ENCODE measurements at places on chromosomes 3 and 15. TPM values are rescaled to one million over a fixed set of nuclear protein-coding genes. Genes with fewer than 3 reads are reported as not detected.

DNA sequence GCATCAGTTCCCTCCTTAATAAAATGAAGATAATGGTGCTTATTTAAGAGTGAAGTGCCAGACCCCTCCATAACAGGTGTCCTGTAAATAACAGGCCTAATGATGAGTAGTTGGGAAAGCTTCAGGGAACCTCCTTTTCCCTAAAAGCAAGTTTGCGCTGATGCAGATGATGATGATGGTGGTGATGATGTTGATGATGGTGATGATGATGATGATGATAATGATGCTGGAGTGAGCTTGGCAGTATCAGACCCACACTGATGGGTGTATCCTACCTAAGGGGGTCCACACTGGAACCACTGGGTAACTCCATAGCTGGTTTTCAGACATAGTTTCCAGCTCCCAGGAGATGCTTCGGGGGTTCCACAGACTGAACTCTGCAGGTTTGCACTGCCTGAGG is 24.4 kb downstream of the MTMR14 start:
- no peak for DNase-seq

Gene NEK11
- total RNA-seq = 2.2 TPM

Gene DAZL
- total RNA-seq = not detected

- no peak for DNase-seq
These were observed 71.3 kb upstream of the HES1 start for GRCh38 chr3:194064380-194065332.

DNA sequence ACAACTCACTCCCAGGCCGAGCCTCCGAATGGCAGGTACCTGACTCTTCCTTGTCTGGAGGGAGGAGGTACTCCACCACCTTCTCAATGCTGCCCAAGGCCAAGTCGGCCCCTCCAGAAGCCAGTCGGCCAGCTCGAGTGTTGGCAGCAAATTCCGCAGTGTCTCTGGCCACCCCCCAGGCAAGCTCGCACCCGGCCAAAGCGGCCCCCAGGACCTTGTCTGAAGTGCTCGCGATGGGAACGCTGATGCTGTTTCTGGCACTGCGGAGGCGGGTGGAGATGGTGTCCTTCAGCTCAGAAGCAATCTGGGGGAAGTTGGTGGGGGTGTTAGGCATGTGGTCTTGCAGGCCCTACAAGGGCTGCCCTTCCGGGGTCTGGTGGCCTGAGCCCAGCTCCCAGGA is 9.2 kb downstream of the PLIN1 start:
- DNase-seq = no peak

- no peak for DNase-seq
These were observed 22.2 kb upstream of the JMJD7 start for GRCh38 chr15:41805711-41806110.

GRCh38 chr3:42369304-42369703 is 41.1 kb downstream of the LYZL4 start:
- DNase-seq = no peak

Gene HACL1
- total RNA-seq = 30.6 TPM

GRCh38 chr3:153897025-153897723 is 224.0 kb upstream of the ARHGEF26 start:
- DNase-seq = no peak

- DNase-seq = no peak
These were observed 93.9 kb downstream of the ECT2 start for GRCh38 chr3:172844428-172844827.

Gene NOX5
- total RNA-seq = under 0.01 TPM

DNA sequence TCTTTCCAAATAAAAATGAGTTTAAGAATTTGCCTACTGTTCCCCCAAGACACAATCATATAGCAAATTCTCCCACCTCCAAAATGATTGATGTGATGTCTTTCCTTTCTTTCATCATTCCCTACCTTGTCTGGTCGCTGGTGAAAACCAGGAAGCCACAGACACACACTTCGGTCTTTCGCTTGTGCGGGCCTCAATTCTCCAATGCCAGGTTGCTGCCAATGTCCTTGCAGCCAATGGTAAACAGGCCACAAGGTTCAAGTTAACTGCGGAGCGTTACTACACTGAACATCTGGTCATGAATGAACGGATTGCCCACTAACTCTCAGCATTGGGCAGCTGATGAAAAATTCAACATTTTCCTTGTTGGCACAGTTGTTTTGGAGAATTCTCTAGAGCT is 192.2 kb downstream of the FOXP1 start:
- no peak for DNase-seq

GRCh38 chr3:131898346-131898745 is 136.5 kb downstream of the CPNE4 start:
- DNase-seq = no peak

GRCh38 chr3:50028346-50028745 is 60.4 kb upstream of the RBM5 start:
- DNase-seq = no peak

DNA sequence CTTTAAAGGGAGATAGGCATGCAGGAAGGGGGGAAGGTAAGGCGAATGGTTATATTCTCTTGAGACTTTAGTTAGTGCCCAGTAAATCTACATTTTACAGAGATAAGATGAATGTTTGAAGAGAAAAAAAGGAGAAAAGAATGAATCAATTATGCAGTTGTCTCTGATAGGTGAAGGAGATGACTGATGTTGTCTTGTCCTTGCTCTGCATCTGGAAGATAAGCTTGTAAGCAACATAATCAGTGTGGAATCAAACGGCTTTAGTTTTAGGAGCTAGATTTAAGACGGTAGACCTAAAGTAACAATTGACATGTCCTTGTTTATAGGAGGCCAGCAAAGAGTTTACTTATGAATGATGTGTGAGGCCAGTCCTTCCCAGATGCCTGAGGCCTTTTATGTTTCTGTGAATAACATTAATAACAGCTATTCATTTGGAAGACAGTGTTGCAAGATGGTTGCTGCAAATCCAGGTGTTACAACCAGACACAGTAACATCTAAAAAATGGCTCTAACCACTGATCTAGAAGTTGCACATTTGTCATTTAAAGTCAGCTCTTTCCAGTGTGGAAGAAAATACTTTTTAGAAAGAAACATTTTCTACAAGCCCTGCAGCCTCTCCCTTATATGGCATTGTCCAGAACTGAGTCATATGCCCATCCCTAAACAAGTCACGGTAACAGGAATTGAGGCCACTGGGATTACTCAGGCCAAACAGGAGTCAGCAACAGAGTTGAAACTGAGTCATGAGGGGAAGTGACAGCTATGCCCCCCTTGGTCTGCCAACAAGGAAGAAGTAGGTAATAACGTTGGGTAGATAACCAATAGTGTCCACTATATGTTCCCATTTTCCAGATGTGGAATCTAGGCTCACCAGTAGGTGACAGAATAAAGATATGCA is 77.5 kb upstream of the FBN1 start:
- peak; percentile 59 for DNase-seq

DNA sequence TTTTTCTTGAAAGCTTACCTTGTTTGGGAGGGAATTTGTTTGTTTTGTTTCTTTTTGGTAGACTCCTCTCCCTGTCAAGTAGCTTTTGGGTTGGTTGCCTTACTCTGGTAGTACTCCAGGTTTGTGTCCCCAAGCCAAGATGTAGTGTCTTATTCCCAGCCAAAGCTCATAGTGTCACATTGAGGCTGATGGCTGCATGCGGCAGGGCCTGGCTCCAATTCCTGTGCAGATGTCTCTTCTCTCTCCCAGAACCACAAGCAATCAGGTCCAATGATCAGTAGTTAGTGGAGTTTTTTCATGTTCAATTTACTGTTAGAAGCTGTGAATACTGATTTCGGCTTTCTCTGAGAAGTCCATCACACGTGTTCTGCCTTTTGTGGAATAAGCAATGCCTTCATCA is 221.1 kb upstream of the THBS1 start:
- no peak for DNase-seq

GRCh38 chr3:1394188-1394587 is 301.4 kb downstream of the CNTN6 start:
- no peak for DNase-seq

GRCh38 chr3:64082961-64083541 is 59.8 kb upstream of the PSMD6 start:
- DNase-seq = no peak

DNA sequence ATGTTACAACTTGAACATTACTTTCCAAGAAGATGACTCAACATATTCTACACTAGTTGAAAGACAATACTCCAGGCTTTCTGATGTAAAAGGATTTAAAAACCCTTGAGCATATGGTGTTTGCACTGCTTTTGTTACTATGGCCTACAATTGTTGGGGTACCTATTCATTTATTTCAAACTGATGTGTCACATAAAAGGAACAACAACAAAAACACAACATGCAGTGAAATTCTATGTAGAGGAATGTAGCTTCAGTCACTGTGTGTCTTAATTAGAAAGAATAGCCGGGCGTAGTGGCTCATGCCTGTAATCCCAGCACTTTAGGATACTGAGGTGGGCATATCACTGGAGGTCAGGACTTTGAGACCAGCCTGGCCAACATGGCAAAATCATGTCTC is 1.6 kb downstream of the SPATA16 start:
- DNase-seq = no peak

DNA sequence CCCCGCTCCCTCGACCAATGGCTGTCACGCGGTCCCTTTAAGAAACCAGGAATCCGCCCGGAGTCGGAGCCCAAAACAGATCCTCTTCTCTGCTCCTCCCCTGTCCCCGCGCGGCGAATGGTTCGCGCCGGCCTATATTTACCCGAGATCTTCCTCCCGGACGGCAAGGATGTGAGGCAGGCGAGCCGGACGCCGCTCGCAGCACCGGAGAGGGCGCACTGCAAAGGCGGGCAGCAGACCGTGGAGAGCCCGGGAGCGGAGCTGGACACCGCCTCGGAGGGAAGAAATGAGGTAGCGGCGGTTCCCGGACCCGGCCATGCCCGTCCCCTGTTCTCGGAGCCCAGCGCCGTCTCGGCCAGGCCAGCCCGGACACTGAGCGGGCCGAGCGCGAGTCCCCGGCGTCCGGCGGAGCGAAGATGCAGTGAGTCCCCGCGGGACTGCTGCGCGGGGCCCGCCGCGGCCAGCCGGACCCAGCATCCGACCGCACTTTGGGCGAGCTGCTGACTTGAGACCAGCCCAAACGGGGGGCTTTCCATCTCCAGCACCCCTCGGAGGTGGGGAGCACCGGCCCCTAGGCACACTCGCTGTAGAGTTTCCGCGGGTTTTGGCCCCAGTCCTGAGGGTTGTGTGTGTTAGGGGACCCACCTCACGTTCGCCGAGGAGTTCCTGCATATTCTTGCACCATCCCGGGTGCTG is at the start of gene FAM43A:
Gene FAM43A, plus strand, starts transcription at position 166 of the 696 bp plus-strand sequence. CDS start 944 bp downstream, outside the sequence.
- peak; percentile 86 for DNase-seq

DNA sequence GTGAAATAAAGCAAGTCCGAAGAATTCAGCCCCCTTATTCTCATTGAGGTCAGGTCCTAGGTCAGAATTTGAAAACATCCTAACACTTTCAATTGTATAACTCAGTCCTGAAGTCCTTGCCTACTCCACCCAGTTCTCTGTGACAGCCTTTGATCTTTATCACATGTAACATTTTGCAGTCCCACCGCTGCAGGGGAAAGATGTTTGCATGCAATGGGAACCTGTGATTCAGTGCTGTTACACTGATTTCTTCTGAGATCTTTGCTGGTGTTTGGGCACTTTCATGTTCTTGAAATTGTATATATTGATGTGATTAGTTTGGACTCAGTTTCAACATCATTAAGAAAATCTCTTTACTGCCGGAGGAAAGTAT is 18.0 kb upstream of the SECISBP2L start:
- no peak for DNase-seq

Gene PRR20G
- total RNA-seq = not detected

- DNase-seq = no peak
These were observed 202.1 kb downstream of the NLGN1 start for GRCh38 chr3:173599673-173600072.

DNA sequence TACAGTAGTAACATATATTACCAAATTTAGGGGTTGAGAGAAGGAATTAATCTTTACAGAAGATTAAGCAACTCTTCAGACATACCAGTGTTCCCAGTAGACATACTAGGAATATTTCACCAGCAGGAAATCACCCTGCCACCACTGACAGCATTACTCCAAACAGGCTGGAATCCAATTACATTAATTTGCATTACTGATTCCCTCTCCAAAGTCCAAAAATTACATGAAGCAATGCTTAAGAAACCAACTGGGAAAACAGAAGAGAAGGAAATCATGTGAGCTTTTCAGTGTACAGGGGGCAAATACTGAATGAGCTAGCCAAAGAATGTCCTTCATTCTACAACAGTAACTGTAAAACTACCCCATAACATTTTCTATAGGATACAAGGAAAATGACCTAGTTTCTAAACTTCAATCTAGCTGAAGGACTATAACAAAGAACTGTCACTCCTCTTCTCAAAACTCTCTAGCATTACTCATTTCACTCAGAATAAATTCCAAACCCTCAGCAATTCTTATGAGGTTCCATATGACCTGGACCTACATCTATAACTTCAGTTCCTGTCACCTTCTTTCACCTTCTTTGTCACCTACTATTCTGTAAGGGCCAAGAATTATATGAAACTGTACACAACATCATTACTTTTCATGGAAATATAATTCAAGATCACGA is 72.7 kb downstream of the INO80 start:
- DNase-seq = no peak

DNA sequence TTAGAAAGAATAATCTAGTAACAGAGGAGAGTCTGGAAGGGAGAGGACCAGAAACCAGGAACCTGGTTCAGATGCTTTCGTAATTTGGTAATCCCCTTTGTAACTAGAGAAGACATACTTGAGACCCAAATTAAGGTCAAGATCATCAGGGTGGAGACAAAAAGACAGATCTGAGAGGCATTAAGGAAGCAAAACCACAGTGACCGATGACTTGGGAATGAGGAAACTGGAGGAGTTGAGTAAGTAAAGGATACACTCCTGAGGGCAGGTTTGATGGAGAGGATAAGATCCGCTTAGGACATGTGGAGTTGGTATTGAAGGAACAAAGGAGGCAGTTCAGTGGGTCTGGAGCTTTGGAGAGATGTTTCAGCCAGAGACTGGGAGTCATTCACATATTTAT is 23.6 kb upstream of the BCL2A1 start:
- no peak for DNase-seq

GRCh38 chr3:75089841-75090240 is 475.4 kb upstream of the CNTN3 start:
- no peak for DNase-seq

DNA sequence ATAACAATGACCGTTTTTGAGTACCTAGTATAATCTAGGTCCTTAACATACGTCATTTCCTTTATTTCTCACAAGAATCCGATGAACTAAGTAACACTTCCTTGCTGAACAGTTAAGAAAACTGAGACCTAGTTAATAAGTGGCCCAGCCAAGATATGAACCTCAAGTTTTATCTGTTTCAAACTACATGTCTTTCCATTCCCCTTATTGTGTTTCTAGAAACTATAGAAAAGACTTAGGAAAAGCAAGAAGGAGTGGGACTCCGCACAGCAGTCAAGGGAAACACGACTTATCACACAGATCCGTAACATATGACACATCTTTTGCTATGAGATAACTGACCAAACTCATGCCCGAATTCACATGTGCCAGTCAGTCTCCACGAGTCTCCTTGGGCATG is 221.2 kb upstream of the ADAMTS9 start:
- no peak for DNase-seq
